Right atrium auricular region (tissue), 2 donors: ENCODE measurements at places on chromosomes 6 and 20. TPM values are rescaled to one million over a fixed set of nuclear protein-coding genes. Genes with fewer than 3 reads are reported as not detected.

DNA sequence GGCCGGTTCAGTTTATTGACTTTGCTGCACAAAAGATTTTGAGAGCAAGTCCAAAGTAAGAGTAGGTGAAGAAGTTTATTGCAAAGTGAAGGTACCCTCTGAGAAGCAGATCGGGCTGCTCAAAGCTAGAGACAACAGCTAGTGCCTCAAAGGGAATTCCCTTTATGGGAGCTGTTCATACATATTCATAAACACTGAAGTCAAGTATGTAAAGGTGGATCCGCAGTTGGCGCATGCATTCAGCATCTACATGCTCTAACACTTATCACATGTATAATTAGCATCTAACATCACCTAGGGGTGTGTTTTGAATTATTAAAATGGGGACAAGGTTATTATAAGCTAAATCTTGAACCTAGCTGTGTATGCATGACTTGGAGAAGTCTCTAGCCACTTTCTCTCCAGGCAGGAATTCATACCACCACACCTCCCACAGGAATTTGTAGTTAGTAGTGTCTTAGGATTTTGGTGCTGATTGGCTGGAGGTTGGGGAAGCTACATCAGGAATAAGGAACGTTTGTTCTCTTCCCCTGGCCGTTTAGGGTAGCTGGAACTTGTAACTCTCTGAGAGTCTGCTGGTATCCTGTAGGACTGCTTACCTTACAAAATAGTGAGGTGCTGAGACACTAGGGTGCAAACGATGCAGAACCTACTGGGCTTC lies 1633.9 kb downstream of the GRIK2 start:
- no peak for DNase-seq

The FOXQ1 gene
- total RNA-seq = not detected

GRCh38 chr6:22657352-22657980 lies 88.1 kb downstream of the HDGFL1 start:
- no peak for DNase-seq

GRCh38 chr6:151136141-151136755 lies 103.5 kb upstream of the AKAP12 start:
- no peak for DNase-seq

DNA sequence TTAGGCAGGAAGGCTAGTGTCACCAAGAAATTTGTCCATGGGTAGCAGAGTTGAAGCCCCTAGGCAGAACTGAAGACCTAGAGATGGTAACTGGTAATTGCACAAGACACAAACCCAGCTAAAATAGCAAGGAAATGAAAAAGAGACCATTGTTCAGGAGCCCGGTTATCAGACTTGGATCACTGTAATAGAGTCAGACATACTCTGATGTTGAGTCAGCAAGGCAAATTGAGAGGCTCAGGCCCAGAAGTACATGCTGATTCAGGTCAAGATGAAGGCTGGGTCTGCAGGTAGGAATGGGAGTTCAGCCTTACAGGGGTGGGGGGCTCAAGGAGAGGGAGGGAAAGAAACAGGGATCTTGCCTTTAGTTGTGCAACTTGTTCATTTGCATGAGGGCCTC lies 6.5 kb upstream of the TMEM242 start:
- DNase-seq = no peak

GRCh38 chr6:67642582-67642981 lies 992.5 kb upstream of the ADGRB3 start:
- DNase-seq = no peak

The SEL1L2 gene
- total RNA-seq = not detected

- no peak for DNase-seq
These were observed 71.4 kb upstream of the PREP start for GRCh38 chr6:105474234-105474633.

DNA sequence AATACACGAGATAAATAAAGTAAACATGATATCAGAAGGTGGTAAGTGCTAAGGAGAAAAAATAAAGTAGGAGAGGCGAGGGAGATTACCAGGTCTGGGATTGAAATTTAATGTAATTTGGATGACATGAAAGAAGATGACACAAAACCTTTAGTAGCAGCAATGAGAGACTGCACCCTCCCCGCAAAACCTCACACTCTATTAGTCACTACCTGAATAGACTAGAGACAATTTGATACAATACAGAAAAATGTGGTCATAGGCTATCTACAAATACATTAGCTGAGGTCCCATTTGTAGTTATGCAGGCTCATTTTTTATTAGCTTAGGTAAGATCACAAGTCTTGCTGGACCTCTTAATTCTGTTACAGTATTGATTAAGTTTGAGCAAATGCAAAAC lies 125.5 kb downstream of the LRFN2 start:
- no peak for DNase-seq

The RNASET2 gene
- total RNA-seq = 24.2 TPM

GRCh38 chr20:54774426-54774825 lies 299.0 kb downstream of the DOK5 start:
- DNase-seq = no peak

DNA sequence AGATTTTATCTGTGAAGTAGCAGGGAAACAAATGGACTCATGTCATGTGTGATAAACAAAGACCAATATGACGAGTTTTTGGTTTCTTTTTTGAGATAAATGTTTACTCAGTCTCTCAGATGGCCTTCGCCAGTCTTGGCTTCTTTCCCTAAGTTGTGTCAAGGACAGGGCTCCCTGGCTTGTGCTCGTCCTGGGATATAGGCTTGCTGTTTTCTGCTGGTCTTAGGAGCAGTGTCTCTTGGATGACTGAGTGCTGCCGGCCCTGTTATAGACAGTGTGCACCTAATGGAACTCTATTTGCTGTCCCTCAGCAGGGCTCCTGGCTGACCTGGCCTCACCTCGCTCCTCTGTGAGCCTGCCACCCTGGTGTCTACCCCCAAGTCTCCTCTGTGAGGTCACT lies 324.1 kb upstream of the SYNCRIP start:
- no peak for DNase-seq

- no peak for DNase-seq
These were observed 19.9 kb downstream of the TREML4 start for GRCh38 chr6:41247882-41248705.

DNA sequence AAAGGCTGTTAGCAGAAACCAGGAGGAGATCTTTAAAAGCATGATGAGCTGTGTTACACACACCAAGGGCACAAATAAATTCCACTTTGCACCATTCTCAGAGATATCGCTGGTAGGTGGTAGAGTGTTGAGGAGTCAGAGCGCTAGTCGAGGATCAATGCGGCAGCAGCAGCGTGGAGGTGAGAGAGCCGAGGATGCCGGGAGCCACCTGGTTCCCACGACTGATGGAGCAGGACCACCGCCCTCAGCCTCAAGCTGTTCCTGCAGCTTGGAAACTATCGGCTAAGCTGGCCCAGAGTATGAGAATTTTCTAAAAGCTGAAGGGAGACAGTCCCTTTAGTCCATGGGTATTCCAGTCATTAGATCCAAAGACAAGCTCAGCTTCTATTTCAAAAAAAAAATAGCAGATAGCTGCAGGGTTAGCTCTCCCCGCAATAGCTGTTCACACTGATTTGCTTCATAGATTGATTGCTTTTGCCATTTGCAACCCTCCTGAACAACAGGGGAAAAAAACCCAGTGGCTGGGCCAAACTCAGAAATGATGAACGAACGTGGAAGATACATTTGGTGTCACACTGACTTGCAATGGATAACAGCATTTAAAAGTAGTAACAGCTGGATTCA lies 106.2 kb downstream of the LCA5 start:
- DNase-seq = no peak

- DNase-seq = no peak
These were observed 2.2 kb downstream of the LEMD2 start for GRCh38 chr6:33786736-33787135.

The OR12D2 gene
- total RNA-seq = not detected

The EDEM2 gene
- 13.8 TPM for total RNA-seq

DNA sequence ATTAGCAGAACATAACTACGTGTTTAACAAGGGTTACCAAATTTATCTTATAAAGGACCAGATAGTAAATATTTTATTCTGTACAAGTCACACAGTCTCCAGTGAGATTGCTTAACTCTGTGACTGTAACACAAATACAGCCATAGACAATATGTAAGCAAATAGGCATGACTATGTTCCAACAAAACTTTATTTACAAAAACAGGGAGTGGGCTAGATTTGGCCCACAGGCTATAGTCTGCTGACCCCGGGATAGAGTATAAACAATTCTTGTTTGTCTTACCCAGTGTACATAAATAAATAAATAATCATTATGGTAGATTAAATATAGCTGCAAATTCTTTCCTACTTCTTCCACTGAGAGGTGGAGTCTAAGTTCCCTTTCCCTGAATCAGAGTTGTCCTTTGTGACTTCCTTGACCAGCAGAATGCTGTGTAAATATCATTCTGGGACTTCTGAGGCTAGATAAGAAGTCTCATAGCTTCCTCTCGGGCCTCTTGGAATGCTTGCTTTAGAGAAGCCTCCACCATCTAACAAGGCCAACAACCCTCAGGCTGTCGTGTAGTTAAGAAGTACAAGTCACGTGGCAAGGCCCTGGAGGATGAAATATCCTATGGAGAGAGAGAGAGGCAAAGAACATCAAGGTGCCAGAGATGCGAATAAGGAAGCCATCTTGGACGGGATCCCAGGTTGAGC lies 59.1 kb upstream of the TMEM244 start:
- DNase-seq = no peak

- DNase-seq = no peak
These were observed at the start of gene CPNE5 for GRCh38 chr6:36838896-36839748. TSS of gene CPNE5 (minus strand) at chr6:36839444. CDS start at chr6:36839377, 67 bp downstream.

The FKBP1C gene
- not detected for total RNA-seq

GRCh38 chr6:127951172-127951917 lies 50.5 kb upstream of the THEMIS start:
- DNase-seq = no peak

DNA sequence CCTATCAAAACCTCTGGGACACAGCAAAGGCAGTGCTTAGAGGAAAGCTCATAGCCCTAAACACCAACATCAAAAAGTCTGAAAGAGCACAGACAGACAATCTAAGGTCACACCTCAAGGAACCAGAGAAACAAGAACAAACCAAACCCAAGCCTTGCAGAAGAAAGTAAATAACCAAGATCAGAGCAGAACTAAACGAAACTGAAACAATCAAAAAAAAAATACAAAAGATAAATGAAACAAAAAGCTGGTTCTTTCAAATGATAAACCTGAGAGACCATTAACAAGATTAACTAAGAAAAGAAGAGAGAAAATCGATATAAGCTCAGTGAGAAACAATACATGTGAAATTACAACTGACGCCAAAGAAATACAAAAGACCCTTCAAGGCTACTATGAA lies 34.8 kb upstream of the RUNX2 start:
- no peak for DNase-seq
